ENCODE measurements at places on chromosomes 13 and 19.
A peak's percentile ranks its signal among the peaks of the same experiment; 100 is the strongest.

DNA sequence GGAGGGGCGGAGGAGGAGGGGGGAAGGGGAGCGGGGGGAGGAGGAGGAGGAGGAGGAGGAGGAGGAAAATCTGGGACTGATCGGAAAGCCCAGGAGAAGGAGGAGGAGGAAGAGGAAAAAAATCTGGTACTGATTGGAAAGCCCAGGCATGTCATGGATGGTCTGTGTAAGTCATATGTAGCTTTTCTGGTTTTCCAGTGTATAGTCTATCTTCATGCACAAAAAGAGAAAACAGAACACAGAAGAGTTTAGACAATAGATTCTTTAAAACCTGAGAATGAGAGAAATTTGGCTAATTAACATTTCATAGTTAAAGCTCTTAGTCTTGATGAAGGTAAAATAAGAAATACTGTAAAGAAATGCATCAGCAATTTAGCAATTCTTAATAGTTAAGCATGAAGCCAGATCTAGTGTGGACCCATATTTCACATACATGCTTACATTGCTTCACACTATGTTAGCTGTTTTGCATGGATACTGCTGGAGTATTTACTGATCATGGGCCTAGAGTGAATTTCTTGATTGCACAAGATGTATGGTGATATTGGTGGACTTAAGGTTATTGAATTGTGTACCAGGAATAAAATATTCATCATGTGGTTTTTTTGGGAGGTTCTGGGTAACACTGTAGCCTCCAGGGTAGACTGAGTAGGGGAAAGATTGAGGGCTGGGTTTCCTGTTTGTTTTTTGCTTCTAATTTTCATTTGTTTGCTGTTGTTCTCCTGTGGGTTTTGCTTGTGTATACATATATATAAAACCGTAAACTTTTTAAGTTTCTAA lies 41.4 kb downstream of the SUCLA2 start:
- DNase-seq: no peak

GRCh38 chr19:49534632-49535385 lies 7.0 kb downstream of the RCN3 start:
- DNase-seq: no peak

GRCh38 chr13:40428354-40428753 lies 238.1 kb downstream of the FOXO1 start:
- DNase-seq: no peak

GRCh38 chr13:20407759-20408158 lies 117.9 kb downstream of the CRYL1 start:
- no peak for DNase-seq

- no peak for DNase-seq
Observed at GRCh38 chr13:48570216-48570828, 37.4 kb upstream of the RCBTB2 start.

- DNase-seq: no peak
Observed at GRCh38 chr19:22137791-22138190, 59.0 kb downstream of the ZNF676 start.

DNA sequence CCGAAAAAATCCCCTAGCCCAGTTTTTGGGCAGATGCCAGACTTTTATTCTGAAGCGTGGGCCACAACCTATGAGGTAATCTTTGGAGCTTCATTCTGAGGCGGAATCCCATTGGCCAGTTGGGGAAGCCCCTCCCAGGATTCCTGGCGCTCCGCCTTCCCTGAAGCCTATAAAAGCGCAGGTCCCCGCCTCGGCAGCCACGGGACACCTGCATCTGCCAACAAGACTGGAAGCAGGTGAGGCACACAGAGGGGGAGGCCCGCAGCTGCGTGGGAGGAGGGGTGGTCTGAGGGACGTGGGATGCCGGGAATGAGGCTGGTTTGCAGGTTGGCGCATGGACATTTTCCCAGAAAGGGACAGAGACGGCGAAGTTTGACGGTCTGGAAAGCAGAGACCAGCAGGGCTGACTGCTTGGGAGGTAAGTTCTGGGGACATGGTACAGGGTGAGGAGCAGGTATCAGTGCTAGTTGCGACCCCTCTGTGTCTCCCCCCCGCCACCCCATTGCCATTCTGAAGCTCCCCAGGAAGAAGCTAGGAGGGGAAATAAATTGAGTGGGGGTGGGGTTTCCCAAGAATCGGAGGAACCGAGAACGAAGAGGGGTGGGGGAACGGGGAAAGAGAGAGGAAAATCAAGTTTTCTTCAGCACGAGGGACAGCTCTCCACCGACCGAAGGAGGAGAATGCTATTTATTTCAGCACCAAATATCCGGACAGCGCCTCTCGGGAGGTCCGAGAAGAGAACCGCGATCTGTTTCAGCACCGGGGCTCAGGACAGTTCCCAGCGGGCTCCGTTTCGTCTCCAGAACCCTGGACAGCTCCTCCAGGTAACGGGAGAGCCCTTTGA lies 22.4 kb upstream of the FEM1A start:
- DNase-seq: peak; percentile 95

DNA sequence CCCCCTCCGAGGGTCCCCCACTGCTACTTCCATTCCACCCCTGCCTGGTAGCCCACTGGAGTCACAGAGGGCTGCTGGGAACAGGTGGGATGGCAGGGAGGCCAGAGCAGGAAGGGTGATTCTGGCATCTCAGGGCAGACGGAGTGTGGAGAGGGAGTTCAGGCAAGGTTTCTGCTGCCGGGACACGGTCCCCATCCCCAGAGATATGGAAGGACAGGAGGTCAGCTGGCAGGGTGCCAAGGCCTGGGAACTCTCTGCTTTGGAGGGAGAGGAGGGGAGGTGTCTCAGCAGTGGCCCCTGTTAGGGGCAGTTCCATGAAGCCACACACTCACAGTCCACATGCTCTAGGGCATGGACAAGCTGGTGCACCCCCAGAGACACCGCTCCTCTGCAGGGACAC lies 68.1 kb downstream of the CHST8 start:
- no peak for DNase-seq

DNA sequence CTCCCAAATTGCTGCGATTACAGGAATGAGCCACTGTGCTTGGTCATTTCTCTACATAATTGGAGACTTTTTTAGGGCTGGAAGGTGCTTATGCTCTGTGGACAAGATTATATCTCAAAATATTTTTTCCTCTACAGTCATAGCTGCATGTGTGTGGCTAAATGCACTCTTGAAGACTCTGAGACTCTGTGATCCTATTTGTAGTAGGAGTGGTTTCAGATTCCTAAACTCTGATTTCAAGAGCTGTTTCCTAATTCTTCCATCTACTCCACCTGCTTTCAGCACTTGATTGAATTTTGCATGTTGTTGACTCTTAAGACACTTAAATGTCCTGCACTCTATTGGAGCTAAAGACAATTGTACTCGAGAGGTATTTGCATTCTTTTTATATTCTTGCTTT lies 78.0 kb downstream of the KLF5 start:
- no peak for DNase-seq
